Parietal lobe (tissue), 2 donors: ENCODE measurements at places on chromosomes 6 and 20. TPM values are rescaled to one million over a fixed set of nuclear protein-coding genes. Genes with fewer than 3 reads are reported as not detected.

ENPP4 gene
- 19.7 TPM for total RNA-seq

ME1 gene
- total RNA-seq: 2.2 TPM

CDSN gene
- total RNA-seq: not detected

CENPQ gene
- total RNA-seq: 5.0 TPM

SLC22A7 gene
- total RNA-seq: 1.9 TPM

ZC2HC1B gene
- not detected for total RNA-seq
